ENCODE measurements at places on chromosomes 2 and 18.

GRCh38 chr2:62415518-62415917 is 90.5 kb downstream of the TMEM17 start:
- no peak for DNase-seq

GRCh38 chr2:153443106-153443505 is 35.5 kb downstream of the RPRM start:
- DNase-seq: no peak

DNA sequence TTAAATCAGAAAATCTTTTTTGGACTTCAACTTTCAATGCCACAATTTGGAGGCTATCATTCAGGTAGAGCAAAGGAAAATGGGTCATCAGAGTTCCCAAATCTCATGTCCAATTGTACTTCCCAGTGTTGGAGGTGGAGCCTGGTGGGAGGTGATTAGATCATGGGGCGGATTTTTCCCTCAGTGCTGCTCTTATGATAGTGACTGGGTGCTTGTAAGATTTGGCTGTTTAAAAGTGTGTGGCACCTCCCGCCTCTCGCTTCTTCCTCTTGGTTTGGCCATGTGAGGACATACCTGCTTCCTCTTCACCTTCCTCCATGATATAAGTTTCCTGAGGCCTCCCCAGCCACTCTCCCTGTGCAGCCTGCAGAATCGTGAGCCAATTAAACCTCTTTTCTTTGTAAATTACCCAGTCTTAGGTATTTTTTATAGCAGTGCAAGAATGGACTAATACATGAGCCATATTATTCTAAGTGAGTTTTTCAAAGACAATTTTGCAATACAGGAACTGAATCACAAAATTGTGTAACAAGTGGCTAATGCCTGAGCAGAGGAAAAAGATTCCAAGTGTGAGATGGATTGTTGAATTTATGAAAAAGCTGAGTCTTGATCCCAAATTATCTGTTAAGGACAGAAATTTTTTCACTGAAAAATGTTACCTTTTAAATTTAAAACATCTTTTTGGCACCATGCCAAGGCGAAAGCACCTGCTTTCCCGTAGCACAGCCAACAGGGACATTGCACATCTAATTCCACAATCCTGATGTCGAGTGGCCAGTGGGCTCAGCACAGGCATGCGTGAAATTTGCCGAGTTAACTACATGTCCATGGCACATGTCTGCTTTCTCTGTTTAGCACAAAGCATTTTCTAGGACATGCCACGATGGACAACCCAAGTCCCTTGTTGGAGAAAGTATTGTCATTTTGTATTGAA is 150.9 kb downstream of the COL6A3 start:
- DNase-seq: no peak

GRCh38 chr2:46366668-46367052 is 69.5 kb downstream of the EPAS1 start:
- no peak for DNase-seq

DNA sequence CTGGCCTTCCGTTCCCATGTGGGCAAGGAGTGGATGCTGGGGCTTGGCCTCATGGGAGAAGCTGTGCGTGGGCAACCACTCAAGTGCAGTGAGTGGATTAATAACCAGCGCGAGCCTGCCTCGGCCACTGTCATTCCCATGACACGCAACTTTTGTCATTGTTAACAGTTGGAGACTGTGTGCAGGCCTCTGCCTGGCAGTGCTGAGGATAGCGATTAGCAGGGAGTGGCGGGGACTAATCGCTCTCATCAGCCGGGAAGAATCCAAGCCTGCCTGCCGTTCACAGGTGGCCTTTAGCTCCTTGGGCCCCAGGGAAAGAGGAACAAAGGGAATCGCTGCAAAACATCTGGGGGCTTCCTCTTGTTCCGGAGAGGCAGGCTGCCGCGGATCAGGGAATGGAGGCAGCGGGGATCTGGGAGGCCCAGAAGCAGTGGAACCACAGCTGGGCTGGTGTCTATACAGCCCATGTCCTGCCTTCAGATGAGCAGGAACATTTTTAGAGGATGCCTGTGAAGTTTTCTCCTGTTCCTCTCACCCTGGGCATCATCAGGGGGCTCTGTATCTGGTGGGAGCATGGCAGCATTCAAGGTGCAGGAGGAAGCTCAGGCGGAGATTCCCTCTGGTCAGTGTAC is 53.8 kb downstream of the CTIF start:
- DNase-seq: no peak
